Fibroblast of skin of left quadriceps (primary cell): ENCODE measurements at places on chromosomes 5 and 9.

GRCh38 chr9:116320290-116320689, 166.7 kb downstream of the PAPPA start:
- no peak for DNase-seq

DNA sequence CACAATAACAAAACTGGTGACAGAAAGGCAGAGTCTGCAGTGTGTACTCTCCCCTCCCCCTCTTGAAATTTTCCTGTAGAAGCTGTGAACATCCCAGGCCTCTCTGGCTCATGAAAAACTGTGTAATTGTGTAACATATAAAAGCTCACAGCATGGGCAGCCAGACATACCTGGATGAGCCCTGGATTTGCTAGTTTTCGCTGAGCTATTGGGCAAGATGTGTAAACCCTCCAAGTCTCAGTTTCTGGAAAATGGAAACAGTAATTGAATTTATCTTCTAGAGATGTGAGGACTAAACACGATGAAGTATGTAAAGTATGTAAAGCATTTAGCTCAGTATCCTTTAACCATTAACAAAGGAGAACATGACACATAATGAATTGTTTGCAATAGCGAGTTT, 143.2 kb upstream of the ANKH start:
- DNase-seq, result peak; percentile 42

DNA sequence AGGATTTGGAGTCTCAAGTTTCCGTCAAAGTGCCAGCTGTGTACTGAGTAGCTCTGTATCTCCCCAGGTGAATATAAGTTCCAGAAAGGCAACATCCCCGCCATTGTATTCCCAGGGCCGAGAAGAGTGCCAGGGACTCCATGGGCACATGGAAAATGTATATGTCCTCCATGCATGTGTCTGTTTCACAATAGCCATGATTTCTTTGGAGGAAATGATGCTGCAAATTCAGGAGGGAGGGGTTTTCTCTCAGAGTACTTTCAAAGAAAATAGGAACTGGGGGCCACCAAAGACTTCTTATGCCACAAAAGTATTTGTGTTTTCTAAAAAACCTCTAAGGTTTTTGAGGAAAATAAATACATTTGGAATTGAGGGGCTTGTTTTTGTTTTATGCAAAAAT, 524.6 kb downstream of the BNC2 start:
- no peak for DNase-seq

GRCh38 chr5:1477341-1477740, 32.1 kb upstream of the SLC6A3 start:
- DNase-seq, result no peak

DNA sequence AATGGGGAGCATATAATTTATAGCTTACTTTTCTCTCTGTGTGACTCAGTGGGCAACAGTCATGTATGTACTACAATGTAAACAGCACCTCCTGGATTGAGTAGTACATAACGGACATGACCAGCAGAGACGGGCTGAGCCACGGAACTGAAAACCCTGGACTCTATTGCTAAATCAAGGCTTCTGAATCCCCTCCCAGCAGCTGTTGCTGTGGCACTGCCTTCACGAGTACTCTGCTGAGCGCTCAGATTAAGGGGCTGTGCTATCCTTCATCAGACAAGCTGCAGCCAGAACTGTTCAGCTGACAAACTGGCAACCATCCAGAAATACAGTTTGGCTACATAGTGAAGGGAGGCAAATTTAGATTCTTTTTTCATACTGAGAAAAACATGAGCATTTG, 131.3 kb upstream of the CCDC180 start:
- no peak for DNase-seq

GRCh38 chr9:120383999-120384924, 195.7 kb downstream of the CDK5RAP2 start:
- no peak for DNase-seq

DNA sequence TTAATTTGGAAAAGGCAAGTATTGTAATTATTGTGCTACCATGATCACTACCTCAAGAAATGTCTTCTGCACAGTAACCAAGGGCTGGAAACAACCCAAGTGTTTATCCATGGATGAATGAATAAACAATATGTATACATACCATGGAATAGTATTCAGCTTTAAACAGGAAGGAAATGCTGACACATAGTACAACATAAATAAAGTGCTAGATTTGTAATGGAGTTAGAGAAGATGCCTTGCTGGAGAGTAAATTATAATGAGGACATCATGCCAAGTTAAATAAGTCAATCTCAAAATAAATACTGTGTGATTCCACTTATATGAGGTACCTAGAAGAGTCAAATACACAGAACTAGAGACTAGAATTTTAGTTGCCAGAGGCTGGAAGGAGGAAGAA, 160.0 kb downstream of the CCDC192 start:
- no peak for DNase-seq

DNA sequence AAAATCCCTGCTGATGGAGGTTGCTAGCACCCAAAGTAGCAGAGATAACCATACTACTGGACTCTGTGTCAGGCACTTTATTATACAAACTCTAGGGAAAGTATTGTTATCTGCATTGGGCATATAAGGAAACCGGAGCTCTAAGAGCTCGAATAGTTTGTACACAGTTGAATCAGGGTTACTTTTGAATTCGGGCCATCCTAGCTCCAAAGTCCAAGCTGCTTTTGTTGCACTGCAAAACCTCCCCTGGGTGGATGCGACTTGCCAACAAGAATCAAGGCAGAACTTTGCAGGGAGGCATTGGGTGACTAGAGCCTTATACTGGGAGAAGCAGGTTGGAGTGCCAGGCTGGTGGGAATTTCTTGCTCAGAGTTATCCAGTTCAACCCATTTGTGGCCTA, 435.1 kb downstream of the SPATA31D1 start:
- DNase-seq, result no peak

DNA sequence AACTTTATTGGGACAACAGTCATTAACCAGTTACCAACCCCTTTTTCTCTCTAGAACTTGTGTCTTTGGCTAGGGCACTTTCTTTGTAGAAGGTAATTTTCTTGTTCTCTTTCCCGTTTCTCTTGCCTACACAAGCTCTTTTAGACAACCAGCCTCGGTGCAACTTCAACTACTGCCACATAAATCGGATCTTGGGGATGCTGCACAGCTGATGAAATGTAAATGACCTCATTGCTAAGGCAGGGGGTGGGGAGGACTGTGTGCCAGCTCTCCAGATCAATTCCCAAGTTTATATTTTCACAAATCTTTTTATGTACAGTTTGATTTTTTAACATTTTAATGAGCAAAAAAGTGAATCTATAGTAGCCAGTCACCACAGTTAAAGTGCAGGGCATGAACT, 157.6 kb downstream of the DENND1A start:
- no peak for DNase-seq

DNA sequence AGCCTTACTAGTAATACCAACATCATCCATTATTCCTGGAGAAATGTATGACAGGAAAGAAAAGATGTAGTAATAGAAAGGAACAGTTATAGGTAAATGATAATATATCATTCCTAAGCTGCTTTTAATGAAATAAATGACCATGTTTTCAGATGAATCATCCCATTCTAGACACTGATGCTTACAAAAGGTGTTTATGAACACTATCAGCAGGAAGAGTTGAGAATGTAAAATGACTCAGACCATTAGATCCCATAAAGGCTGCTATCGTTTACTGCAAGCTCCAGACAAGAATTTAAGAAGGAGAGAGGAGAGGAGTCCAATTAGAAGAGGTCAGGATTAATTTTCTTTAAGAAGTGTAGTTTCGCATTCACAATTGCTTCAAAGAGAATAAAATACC, 1033.5 kb downstream of the EFNA5 start:
- DNase-seq, result no peak

- DNase-seq, result no peak
These were observed 27.3 kb downstream of the IFNW1 start for GRCh38 chr9:21114311-21114710.

- DNase-seq, result no peak
These were observed 1.7 kb downstream of the PRDM6 start for GRCh38 chr5:123090661-123091297.

- no peak for DNase-seq
These were observed 33.2 kb downstream of the TNFSF8 start for GRCh38 chr9:114897196-114897595.

DNA sequence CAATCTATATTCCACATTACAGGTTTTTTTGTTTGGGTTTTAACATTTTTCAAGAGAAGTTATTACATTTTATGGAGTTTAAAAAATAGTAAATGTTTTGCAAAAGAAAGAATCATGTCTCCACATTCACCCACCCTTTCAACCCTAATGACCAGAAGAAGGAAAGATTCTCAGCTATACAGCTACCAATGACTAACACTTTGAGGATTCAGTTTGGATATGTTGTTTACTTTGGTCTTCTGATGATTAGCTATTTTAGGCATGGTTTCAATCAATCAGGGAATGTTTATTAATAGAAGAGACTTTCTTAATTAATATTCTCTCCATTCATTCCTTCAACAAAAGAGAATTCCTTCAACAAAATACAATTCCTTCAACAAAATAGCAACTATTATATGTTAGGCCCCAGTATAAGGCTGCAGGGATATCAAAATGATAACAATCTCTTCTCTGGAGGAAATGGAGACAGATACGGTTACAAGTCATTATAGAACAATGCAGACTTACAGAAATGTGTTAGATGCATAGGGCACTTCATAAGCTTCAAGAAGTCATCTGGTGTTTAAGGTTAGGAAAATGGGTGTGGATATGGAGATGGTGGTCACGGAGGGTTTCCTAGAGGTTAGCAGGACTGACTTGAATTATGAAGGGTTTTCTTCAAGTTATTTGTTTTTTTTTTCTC, 9.3 kb upstream of the NR3C1 start:
- DNase-seq, result no peak

DNA sequence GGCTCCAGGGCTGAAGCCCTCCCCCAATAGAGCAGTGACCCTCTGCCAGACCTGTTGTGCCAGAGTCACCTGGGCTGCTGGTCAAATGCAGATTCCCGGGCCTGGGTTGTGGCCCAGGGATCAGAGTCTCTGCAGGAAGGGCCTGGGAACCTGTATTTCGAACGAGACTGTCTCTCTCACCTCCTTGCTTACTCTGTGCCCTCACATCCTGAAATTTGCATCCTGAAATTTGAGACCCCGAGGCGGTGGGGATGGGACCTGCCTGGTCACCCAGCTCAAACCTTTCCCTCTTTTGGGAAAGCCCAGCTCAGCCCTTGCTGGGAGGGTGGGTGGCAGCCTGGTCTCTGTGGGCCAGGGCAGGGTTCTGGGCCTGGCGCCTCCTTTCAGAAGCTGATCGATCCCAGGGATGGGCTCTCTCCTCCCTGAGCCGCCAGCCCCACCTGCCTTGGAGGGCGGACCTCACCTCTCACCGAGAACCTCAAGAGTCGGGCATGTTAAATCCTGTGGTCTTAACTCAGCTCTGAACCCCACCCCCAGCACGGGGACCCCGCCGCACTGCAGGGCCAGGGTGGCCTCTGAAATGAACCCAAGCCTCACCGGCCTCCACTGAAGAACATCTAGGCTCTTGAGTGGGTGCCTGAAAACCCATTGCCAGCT, 44.0 kb upstream of the IER5L start:
- DNase-seq, result no peak

DNA sequence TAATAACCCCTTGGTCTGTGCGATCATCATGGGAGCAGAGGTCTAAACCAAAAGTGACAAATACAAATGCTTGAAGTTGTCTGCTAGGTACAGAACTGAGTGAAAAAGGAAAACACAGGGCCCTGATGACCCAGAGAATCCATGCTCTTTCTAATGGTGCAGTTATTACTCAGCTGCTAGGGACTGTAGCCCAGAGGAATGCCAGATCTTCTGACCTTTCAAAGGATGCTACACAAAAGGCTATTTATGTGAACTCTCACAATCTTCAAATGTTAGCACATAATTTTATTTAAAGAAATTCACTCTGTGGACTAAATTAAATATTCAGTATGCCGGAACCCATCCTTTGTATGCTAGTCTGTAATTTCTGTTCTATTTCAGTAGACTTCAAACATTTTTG, 79.9 kb downstream of the PRR16 start:
- DNase-seq, result no peak

DNA sequence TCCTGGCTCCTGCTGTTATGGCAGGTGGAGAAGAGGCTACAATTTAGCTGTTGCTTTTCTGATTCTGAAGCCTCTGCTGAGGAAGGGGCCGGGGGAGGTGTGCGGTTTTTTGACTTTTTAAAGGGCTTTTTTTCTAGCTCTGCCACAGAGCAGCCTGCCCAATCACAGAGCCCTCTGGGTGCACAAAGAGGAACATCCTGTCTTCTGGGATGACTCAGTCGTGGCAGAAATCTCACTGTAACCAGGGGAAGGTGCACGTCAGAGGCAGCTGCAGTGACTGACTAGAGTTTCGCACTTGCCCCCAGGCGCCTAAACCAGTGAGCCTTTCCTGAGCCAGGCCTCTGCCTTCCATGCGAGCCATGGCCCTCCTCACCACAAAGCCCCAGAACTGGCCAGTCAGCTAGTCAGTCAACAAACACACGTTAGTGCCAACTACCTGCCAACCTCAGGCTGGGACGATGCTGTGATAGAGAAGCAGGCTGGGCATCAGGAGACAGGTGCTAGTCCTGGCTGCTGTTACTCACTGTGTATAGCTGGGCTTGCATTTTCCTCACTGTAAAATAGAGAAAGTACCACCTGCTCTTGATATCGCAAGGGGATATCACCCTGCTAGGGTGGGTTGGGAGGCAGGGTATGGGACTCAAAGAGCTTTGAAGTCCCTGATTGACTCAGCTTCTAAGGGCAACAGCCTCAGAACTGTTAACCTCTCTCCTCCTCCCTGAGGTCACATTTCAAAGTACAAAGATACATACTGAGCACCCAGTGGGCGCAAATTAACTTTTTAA, 2.2 kb downstream of the AKNA start:
- peak; percentile 54 for DNase-seq

GRCh38 chr9:88773627-88774244, 217.5 kb upstream of the S1PR3 start:
- DNase-seq, result no peak

GRCh38 chr5:149857499-149857898, 87.1 kb downstream of the PDE6A start:
- no peak for DNase-seq

DNA sequence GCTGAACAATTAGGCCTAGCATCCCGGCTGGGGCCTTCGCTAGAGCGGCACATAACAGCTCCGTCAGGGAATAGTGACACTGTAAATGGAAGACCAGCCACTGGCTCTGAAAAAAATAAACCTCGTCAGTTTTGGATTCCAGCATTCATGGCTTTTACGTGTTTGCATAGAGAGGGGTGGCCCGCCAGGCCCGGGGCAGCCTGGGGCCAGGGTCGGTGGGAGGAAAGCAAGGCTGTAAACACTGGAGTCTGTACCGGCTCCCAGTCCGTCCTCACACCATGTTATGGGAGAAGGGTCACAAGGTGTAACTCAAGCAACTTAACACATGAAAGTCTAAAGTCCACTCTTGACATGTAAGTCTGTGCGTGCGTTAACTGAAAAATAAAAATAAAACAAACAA, 11.2 kb downstream of the CCNI2 start:
- DNase-seq, result no peak

GRCh38 chr9:81680506-81680905, 8.8 kb downstream of the TLE1 start:
- no peak for DNase-seq

DNA sequence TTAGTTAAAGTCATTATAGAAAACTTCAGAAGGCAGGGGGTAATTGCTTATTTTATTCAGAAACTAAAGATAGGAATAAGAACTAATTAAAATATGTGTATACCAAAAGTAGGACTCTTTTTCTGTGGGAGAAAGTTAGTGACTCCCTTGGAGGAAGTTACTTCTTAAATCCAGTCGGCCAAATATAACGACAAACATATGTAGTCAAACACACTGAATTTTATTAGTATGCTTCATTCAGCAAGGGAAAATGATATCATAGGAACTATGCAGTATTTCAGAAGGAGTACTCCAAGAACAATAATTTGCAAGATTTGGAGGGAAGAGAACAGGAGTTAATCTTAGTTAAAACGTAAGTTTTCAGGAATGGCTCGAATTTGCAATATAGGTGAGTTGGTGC, 432.6 kb downstream of the CYLC2 start:
- no peak for DNase-seq

GRCh38 chr9:76092572-76092971, 202.1 kb downstream of the PCSK5 start:
- DNase-seq, result no peak
